ENCODE measurements at places on chromosomes 11 and 22.
A peak's percentile ranks its signal among the peaks of the same experiment; 100 is the strongest.

GRCh38 chr11:12692229-12693075 lies 18.2 kb downstream of the TEAD1 start:
- DNase-seq: no peak

DNA sequence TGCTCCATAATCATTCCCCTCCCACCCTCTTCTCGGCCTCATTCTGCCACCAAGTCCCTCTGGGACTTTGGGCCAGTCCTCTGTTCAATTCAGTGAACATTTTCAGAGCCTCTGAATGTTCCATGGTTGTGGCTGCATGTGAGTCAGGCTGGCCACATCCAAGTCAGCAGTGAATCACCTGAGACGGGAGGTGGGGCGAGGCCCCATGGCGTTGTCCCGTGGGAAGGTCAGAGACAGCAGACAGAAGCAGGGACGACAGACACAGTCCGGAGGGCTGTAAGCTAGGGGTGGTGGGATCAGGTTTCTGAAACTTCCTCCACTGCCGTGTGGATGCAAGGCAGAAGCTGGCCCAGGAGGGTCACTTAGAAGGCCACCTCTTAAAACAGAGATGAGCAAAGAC lies 324.8 kb downstream of the MN1 start:
- DNase-seq: no peak

DNA sequence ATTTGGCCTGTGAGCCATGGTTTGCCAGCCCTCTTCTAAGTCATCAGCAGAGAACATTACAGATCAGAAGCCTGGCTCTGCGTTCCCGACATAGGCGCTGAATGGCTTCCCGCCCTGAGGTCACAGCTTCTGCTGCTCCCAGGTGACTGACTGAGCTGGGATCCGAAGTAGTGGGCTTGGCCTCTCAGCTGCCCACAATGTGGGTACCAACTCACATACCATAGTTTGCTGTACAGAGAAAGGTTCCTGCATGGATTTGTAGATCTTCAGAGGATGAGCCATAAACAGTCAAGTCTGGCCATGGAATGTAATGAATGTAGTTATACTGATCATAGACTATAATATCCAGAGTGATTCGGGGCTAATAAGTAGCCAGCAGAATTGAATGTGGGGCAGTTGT lies 42.6 kb downstream of the TEAD1 start:
- no peak for DNase-seq

GRCh38 chr11:12272821-12273617 lies 104.4 kb upstream of the PARVA start:
- DNase-seq: no peak

GRCh38 chr11:27187075-27187847 lies 146.6 kb downstream of the BBOX1 start:
- DNase-seq: peak; percentile 20

GRCh38 chr11:66494458-66494857 lies 14.2 kb downstream of the DPP3 start:
- DNase-seq: no peak

DNA sequence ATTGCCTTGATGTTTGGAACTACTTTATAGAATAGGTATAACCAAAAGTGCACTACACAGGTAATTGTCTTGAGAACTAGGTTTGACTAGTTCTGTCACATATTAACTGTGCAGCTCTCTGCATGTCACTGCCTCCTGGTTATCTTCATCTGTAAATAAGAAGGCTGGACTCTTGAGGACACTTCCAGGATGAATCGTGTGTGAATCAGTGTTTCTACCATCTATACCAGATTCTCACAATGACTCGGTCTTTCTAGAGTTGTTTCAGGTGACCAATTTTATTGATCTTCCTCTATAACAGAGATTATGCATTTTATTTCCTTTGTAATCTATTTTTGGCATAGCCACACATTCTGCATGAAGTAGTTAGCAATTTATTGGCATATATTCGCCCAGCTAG lies 1181.0 kb upstream of the TENM4 start:
- no peak for DNase-seq

DNA sequence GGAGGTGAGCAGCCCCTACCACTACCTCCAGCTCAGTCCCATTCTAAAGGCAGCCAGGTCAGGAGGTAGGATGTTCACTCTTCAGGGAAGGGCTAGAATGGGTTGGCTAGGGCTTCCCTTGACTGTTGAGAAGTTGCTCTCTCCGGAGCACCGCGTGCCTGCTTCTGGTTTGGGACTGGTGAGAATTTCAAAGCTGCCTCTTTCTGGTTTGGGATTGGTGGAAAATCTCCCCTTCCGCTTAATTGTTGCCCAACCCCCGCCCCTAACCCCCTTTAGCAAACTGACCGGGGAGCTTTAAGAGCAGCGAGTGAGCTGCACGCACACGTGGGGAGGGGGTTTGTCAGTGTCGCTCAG lies 686 bp downstream of the USP2 start:
- DNase-seq: no peak

GRCh38 chr22:24102366-24103200 lies 78.7 kb upstream of the SUSD2 start:
- no peak for DNase-seq

DNA sequence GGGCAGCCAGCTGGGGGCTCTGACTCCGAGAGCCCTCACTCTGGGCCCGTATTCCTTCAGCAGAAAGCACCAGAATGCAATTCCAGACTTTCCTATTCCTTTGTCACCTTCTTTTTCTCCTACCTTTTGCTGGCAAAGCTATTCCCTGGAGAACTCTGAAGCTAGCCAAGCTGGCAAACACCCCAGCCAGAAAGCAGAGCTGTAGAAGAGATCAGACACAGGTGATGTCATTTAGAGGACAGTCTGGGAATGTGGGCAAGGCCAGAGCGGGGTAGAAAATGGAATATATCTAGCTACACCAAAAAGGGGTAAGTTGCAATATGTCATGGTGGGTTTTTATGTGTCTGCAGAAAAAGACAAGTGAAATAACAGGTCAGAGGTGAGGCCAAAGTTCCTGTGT lies 205.1 kb downstream of the NXPE2 start:
- DNase-seq: no peak

- DNase-seq: no peak
Measured at GRCh38 chr22:25494774-25495173, 69.7 kb upstream of the GRK3 start.

DNA sequence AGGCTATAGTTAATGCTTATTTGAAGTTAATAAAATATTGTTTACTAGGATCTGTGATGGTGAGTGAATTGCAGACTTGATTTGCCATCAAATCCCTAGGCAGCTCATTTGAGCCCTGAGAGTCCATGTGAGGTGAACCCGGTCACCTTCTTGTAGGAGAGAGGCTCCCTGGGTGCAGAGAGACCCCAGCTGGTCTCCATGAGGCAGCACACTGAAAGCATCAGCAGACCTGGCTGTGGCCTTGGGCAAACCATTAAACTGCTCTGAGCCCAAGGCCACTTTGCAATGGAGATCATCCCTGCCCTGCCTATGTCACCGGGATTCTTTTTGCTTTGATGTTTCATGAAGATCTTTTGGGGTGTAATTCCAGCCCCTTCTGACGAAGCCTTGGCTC lies 125.2 kb downstream of the MICAL2 start:
- peak; percentile 23 for DNase-seq

DNA sequence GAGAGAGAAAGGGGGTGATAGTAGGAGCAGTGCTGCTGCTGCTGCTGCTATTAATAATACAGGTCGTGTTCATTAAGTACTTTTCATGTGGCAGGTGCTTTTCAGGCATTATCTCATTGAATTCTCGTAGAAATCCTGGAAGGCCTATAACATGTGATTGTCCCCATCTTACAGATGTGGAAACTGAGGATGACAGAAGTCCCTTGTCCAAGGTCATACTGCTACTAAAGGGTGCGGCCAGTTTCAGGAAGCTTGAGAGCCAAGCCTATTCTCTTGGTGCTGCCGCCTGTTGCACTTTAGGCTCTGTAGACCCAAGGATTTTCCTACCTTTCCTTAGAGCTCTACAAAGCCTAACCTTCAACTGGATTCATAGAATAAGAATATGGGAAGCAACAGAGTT lies 193.3 kb downstream of the DBX1 start:
- no peak for DNase-seq

GRCh38 chr11:119784421-119784820 lies 55.4 kb upstream of the NECTIN1 start:
- no peak for DNase-seq

DNA sequence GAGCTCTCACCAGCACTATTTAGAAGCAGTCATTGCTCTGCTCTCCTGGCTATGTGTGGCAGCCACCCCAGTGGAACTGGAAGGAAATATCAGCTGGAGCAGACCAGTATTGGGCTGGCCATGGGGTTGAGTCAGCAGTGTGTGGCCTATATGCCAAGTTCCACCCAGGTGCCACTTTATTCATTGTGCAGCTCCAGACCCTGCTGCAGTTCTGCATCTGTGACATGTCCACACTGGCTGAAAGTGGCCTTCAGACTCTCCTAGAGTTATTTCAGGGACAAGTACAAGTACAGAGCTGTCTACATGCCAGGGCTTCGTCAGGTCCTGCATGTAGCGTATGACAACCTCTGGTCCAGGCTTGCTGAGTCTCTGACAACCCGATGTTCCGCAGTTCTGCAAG lies 55.2 kb downstream of the CABIN1 start:
- no peak for DNase-seq

DNA sequence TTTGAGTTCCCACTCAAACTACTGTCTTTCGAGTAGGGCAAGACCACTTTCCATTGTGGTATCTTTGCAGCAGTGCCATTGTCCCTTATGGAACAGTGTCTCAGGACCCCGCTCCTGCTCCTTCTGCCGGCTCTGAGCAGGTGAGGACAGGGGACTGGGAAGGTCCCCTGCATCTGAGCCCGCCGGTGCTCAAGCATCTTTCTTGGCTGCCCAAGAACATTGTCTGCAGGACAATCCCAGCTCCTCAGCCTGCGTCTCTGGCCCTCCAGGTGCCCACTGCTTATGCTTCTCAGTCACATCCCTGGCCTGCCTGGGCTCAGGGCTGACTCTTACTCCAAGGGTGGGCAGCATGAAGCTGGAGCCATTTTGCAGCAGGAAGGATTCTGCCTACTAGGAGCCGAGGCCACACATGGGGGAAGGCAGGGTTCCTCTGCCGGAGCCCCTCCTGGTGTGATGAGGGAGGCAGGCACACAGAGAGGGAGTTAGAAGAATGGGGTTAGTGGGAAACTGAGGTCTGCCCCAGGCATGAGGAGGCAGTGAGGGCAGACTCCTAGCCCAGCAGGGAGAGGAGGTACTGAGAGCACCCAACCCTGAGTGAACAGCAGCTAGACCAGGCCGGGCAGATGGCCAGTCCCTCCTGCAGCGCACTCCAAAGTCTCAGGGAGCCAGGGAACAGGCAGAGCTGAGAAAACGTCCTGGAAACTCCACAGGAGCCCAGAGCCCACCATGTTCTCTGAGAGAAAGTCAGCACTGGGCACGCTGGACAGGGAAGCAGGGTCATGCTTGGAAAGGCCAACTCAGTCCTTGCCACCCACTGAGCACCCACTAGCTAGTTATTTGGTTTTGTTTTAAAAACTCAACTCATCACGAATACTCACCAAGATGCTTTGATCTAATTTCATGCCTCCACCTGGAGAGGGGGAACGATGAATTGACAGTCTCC lies 7.5 kb upstream of the PPARA start:
- no peak for DNase-seq

DNA sequence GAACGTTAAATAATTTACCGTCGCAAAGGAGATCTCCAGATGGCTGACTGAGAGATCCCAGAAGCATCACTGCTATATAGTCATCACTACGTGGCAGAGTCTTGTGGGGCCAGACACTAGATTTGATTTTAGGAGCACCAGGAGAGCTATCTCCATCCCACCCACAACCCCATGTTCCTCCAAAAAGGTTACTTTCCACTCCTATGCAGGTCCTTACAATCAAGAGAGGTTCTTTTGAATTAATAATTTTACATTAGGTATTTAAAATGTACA lies 19.4 kb downstream of the GUCY1A2 start:
- no peak for DNase-seq

DNA sequence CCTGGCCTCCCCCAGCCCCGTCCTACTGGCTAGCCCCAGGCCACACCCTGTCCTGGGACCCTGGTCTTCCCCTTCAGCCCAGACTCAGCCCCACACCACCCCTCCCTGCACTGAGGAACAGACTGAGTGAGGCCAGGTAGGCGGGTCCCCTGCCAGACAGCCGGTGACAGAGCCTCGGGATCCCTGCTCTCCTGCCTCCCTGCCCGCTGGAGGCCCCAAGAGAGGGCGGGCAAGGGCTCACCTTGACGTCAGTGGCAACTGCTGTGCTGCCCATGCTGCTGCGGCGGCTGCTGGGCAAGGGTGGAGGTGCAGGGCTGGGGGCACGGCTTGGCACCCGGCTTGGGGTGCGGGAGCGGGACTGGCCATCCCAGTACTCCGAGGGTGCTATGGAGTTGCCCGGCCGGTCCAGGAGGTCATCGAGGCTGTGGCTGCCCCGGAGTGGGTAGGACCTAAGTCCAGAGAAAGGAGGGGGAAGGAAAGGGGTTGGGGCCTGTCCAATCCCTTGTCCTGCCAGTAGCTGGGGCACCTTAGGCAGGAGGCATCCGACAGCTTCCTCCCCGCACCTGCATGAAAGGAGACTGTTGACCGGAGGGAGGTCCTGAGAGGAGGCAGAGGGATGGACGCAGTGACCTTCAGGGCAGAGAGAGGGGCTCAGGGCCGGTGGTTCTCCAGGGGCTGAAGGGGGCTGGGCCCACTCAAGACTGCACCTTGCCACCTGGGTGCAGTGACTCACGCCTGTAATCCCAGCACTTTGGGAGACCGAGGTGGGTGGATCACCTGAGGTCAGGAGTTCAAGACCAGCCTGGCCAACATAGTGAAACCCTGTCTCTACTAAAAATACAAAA lies 2.2 kb upstream of the SLC16A8 start:
- DNase-seq: no peak

DNA sequence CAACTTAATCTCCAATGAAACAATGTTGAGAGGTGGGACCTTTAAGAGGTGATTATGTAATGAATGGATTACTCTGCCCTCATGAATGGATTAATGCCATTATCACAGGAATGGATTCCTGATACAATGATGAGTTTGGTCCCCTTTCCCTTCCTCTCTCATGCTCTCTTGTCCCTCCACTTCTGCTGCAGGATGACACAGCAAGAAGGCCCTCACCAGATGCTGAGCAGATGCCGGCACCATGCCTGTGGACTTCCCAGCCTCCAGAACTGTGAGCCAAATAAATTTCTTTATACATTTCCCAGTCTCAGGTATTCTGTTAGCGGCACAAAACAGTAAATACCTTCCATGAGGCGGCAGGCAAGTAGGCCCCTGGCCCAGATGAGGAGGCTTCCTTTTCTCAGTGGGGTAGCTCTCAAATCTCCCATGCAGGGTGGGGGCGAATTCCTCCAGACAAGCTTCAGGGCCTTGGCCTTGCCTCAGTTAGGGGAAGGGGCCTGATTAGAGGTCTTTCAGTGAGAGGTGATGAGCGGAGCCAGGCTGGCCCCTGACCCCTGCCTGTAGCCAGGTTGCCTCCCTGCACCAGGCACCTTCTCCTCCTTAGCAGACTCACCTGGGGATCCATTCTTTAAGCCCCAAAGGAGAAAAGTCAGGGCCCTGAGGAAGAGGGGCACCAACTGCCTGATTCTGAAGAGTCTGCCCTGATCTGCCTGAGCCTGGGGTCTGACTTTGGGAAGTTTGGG lies 86.0 kb downstream of the RRM1 start:
- DNase-seq: no peak

DNA sequence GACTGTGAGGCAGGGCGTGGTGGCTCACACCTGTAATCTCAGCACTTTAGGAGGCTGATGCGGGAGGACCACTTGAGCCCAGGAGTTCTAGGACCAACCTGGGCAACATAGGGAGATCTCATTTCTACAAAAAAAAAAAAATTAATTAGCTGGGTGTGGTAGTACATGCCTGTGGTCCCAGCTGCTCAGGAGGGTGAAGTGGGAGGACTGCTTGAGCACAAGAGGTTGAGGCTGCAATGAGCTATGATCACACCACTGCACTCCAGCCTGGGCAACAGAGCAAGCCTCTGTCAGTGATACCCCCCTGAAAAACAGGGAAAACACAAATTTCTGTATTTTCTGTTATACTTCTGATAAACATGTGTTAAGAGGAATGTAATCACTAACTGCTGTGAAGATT lies 57.8 kb upstream of the ARHGAP32 start:
- DNase-seq: no peak
